Right renal pelvis (tissue), 4 donors: ENCODE measurements at places on chromosomes 3 and 15. TPM values are rescaled to one million over a fixed set of nuclear protein-coding genes. Genes with fewer than 3 reads are reported as not detected.

Gene CCDC39
- 5.3 TPM for polyA plus RNA-seq

Gene SLC24A5
- 0.54 TPM for polyA plus RNA-seq

Gene FRMD4B
- 39.5 TPM for polyA plus RNA-seq

- DNase-seq, result no peak
Observed at GRCh38 chr3:150150633-150151032, 179.9 kb upstream of the PFN2 start.

DNA sequence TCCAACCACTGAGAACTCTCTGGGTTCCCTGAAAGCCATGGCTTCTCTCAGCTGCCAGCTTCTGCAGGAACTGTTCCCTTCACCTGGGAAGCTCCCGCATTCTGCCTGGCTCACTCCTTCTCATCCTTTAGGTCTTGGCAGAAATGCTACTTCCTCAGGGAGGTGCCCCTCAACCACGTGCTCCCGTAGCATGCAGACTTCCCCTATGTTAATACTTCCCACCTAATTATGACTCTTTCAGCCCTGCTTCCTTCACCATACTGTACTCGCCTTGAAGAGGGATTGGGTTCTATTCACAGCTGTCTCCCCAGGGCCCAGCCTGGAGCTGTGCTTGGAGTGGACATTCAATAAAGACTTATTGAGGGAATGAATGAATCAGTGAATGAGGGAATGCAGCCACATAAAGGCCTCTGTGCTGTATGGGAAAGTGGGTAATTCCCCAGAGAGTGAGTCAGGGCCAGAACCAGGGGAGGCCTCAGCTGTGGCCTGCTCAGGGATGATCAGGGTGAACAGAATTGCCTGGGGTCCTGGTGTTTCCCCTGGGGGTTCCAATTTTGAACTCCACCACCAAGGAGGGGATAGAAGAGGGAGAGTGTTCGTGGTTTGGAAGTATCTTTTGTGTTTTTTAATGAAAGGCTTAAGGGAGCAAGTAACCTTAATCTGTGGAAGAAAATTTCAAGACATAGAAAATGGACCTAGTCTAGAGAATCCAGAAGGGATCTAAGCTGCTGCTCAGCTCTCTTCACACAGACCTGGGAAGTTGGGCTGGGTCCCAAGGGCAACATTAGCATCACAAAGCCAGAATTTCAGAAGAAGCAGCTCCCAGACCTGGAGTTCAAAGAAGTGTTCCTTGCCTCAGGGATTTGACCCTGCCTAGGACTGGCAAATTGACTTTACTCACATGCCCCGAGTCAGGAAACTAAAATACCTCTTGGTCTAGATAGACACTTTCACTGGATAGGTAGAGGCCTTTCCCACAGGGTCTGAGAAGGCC lies 14.6 kb upstream of the FAM107A start:
- no peak for DNase-seq

Gene MST1R
- polyA plus RNA-seq, result 1.3 TPM

DNA sequence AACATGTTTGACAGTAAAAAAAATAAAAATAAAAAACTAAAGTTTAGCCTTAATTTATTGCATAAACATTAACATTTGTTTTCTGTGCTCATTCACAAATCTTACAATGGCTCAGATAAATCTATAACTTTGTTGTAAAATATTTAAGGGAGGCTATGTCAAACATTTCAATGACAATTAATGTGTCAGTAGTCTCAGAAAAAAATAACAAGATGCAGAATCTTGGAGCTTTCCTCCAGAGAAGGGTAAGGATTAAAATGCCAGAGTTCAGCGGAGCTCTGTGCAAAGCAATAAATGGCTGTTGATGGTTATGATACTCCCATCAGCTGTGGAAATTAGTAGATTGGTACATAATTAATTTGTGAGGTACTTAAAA lies 20.0 kb upstream of the CAPN7 start:
- no peak for DNase-seq

DNA sequence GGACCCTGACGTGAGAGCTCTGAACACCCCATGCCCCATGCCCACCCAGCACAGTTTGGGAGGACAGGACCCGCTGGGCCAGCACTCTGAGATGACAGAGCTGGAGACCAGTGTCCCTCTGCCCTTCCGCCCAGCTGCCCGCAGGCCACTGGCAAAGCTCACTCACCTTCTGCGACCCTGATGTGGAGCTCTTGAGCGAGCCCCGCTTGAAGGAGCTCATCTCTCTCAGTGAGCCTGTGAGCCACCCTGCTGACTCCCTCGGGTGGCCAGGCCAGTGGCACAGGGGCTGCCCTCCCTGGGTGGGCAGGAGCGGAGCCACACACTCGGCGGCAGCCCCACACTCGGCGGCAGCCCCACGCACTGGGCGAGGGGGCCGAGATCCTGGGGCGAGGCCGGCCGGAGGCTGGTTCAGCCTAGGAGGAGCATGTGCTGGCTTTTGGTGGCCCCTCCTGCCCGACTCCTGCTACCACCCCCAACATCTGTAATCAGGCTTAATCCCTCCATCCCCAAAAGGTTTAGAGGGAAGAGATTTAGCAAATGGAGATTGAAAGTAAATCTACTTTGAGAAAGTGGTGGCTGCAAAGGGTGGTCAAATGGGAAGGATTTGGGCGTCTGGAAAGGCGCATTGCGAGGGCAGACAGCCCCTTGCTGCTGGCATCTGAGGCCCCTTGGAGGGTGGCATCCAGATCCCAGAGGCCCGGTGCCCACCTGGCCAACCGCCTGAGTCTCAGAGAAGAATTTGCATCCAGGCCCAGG lies 59.4 kb upstream of the TRPM1 start:
- no peak for DNase-seq

- no peak for DNase-seq
Observed at GRCh38 chr3:141929341-141929995, 53.0 kb downstream of the ATP1B3 start.

GRCh38 chr15:68113751-68114150 lies 59.6 kb downstream of the PIAS1 start:
- no peak for DNase-seq

DNA sequence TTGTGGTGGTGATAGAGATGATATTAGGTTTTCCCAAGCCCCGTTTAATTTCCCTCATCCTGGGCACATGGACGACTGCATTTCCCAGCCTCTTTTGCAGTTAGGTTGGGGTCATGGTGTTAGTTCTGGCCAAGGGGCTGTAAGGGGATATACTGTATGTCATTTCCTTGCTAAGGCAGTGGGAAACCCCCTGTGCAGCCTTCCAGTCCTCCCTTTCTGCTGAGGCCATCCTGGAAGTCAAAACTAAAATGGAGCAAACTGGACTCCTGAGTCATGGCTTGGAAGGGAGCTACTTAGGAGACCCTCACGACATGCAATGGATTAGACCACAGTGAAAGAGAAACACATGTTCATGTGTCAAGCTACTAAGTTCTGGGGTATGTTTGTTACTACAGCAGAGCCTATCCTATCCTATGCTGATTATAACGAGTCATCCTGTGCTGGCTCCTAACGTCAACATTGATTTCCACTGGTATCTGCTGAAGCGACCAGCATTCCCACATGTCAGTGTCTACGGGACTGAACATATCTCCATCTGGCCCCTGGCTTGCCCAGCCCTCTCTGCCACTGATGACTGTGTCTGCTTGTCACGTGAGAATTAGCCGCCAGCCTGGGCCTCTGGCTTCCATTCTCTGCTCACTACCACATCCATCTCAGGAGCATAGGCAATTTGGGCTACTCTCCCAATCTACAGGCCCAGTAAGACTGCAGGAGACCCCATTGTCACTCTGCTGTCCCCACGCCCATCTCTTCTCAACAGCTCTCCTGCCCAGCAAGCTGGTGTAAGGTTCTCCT lies 85.6 kb upstream of the MEF2A start:
- DNase-seq, result no peak

DNA sequence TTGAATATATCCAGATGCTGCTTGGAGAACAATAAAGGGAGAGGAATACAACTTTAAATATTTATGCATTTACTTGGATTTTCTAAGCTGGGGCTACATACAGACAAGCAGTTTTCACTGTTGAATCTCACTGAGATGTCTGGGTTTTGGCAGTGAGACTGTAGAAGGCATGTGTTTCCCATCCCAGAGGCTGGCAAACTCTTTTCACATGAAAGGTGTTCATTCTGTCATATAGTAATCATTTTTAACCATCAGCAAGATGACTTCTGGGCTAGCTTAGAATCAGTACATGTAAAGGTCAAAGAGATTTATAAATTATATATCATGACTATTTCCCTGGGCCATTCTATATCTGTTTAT lies 218.7 kb upstream of the SGO1 start:
- no peak for DNase-seq

- DNase-seq, result no peak
Observed at GRCh38 chr15:54502416-54503075, 524.3 kb downstream of the UNC13C start.

GRCh38 chr15:87634361-87634760 lies 622.2 kb downstream of the NTRK3 start:
- DNase-seq, result no peak

Gene GOLGA8T
- 0.38 TPM for polyA plus RNA-seq

DNA sequence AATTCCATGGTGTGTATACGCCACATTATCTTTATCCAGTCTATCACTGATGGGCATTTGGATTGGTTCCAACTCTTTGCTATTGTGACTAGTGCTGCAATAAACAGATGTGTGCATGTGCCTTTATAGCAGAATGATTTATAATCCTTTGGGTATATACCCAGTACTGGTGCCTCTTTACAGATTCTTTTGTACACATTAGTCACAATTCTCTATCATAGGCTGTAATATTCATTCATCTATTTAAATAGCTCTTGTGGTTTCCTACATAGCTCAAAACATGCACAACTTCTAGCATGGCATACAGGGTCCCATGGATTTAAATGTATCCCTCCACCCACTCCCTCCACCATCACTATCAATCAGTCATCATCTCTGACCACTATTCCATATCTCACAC lies 324.1 kb upstream of the CADM2 start:
- no peak for DNase-seq

Gene AHSG
- polyA plus RNA-seq, result 3.1 TPM

Gene PDCD7
- 31.3 TPM for polyA plus RNA-seq

Gene MESP1
- polyA plus RNA-seq, result 1.1 TPM

- DNase-seq, result no peak
Observed at GRCh38 chr3:29643034-29643425, 362.2 kb downstream of the RBMS3 start.

DNA sequence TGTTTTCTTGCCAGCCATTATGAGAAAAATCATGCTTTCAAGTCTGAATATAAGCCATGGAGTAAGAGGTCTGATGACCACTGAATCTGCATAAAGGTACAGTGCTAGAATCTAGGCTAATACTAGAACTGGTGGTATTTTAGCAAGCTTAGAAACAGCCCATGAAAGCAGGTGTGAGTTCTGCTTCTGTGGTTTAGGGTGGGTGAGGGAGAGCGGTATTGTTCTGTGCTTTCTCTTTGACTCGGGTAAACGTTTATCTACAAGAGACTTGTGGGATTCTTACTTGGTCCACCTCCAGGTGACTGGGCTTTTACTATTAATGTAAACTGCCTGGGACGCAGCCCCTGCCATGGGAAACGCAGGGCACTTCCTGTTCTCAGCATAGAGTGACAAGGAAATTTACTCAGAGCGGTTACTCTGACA lies 55.2 kb downstream of the PGPEP1L start:
- no peak for DNase-seq

Gene PRKAR2A
- 46.2 TPM for polyA plus RNA-seq

Gene FAM98B
- 96.8 TPM for polyA plus RNA-seq

Gene MITF
- 37.2 TPM for polyA plus RNA-seq

DNA sequence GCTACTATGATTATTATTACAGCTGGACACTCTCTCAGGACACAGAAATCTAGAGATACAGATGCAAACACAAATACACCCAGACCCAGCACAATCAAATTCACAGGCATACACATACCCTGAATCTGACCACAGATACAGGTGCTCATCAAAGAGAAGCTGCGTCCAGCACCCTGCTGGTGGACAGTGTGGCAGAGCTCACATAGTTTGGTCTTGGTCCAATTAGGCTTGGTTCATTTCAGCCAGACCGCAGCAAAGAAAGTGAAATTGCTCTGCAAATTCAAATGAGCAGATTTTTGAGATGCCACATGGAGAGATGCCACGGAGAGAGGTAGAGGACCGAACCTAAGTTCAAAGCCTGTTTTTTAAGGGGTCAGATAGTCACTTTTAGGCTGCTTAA lies 55.6 kb downstream of the ANAPC13 start:
- DNase-seq, result no peak

Gene RIOX2
- 44.7 TPM for polyA plus RNA-seq

- no peak for DNase-seq
Observed at GRCh38 chr3:39814007-39814406, 4.6 kb downstream of the MYRIP start.
